DMS 273 treated with DMSO at 0.1 percent for 48 hours (cell line): ENCODE measurements at places on chromosomes 16 and 17.

DNA sequence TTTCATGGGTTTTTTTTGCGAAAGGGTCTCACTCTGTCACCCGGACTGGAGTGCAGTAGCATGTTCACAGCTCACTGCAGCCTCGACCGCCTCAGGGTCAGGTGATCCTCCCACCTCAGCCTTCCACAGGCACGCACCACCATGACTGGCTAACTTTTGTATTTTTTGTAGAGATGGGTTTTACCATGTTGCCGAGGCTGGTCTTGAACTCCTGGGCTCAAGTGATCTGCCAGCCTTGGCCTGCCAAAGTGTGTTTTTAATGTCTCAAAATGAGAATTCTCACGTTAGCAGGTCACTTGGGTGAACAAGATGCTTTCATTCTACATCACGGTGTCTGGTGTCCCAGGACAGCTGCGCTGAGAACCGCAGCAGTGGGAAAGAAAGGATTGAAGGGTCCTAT is 3.2 kb downstream of the FBXO31 start:
- DNase-seq = no peak

- no peak for DNase-seq
These were observed 10.9 kb downstream of the RARA start for GRCh38 chr17:40319651-40320540.

- no peak for DNase-seq
These were observed 43.7 kb downstream of the CRISPLD2 start for GRCh38 chr16:84863481-84863814.

DNA sequence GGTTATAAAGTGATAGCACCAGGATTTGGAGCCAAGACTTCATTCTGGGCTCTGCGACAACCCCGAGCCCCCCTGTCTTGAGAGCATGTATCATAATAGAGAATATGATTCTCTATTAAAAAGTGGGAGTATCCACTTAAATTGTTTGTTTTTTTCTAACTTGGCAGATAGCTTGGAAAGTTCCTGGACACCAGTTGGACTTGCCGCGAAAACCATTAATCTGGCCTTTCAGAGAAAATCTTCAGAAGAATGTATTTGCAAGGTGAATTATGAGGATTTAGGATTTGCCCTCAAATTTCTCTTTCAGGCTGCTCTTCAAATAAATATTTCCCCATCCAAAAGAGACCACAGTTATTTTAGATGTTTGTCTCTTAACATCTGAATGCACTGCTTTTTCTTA is 53.5 kb downstream of the MARCHF10 start:
- DNase-seq = no peak

DNA sequence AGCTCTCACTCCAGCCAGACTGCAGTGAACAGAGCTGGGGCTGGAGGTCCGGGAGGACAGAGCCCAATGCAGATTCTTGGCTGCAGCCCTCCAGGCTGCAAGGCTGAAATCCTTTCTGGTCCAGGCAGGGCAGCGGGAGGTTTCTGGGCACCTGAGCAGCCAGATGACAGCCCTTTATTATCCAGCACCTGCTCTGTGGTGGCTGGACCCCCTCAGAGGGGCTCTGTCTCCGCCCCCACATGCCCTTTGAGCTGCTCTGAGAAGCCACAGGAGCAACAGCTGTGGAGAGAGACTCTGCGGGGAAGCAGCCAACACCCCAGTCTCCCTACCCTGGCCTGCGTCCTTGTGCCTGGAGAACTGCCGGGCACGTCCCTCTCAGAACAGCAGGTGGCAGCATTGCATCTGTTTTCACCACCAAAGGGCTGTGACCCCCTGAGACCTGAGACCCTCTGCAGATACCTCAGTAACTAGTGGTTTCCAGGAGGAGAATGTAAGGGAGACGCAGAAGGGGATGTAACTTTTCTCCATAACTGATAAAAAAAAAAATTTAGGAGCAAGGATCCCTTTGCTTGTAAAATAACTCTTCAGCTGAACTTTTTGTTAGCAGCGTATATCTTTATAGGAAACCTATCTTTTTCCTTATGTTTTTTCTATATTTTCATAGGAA is 3.7 kb upstream of the CNP start:
- DNase-seq = peak; percentile 45
